NB4 (cell line): ENCODE measurements at places on chromosomes 2 and 18.

GRCh38 chr18:55264108-55264507 lies 304.8 kb upstream of the CCDC68 start:
- DNase-seq, result no peak

- no peak for DNase-seq
Measured at GRCh38 chr2:134405611-134406081, 151.8 kb downstream of the MGAT5 start.

DNA sequence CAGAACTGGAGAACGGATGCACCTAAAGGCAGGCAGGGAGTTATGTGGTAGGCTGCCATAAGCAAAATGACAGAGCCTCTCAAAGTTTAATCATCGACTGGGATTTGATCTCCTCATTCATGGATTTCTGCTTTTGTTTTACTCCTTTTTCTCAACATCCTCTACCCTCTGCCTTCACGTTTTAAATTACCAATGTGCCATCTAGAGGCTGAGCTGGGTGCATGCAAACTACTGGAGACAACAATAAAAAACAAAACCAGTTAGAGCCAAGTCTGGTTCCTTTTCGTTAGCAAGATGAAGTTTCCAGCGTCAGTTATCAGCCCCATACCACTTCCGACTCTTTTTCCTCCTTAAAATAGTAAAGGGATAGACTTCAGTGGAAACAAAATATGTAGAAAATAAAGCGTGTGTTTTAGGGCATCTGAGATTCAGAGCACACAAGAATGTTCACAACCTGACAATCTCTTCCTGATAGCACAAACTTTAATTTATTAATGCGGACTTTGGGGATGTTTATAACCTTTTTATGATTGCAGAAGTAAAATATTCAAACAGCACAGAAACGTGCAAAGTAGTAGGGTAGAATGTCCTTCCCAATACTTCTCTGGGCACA lies 117.0 kb downstream of the LAMA1 start:
- DNase-seq, result peak; percentile 24

- DNase-seq, result peak; percentile 12
Measured at GRCh38 chr2:208315081-208315788, 49.2 kb downstream of the PIKFYVE start.

GRCh38 chr18:50465211-50466153 lies 90.6 kb downstream of the SKA1 start:
- DNase-seq, result no peak

GRCh38 chr18:32870611-32871010 lies 97.8 kb upstream of the KLHL14 start:
- no peak for DNase-seq

DNA sequence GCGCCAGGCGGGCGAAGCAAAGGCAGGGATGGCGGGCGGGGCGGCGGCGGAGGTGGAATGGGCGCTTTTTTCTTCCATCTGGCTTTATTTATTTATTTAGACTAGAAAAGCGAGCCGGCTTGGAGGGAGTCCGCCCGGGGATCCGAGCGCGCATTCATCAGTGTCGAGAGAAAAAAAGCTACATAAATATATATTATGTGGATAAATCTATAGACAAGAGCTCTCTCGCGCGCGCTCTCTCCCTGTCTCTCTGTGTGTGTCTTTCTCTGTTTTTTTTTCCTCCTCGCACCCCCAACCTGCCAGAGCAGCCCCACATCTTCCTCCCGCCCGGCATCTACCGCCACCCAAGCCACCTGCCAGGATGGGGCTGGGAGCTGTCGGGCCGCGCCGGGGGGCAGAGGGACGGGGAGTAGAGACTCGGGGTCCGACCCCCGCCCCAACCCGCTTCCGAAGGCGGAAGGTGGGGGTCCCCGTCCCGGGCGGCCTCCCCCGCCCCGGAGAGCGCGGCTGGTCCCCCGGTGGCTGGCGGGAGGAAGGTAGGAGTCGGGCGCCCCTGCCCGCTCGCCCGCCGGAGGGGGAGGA lies 972 bp upstream of the CELF4 start:
- DNase-seq, result no peak

DNA sequence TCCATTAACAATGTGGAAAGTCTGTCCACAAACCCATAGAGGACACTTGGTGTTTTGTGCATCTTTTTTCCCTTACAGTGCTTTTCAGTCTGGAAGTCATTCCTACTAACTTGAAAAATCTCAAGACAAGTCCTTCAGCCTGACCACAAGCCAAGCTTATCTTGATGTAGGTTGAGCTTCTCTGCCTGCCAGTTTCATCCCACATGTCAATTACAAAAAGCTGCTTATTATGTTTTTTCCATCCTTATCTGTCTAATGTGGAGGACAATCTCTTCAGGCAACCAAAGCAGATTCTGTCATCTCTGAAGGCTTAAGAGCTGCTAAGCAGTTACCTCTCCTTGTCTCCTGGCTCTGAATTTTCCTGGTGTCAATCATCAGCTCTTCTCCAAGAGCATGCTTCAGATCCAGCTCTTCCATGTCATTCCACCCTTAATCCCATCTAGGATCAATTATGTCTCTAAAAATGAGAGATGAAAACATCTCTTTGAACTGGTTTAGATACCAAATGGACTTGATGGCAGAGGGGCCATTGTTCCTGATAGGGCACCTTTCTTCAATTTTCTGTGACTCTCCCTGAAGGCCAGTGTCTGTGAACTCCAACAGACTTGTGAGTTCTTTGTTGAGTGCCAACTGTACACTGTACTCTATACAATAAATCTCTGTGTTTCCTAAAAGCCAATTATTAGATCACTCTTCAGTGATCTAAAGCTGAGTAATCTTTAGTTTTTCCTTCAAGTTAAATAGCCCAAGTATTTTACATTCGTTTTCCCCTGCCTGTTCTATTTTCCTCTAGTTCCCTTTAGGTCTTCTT lies 208.6 kb downstream of the RBM43 start:
- DNase-seq, result no peak

- DNase-seq, result no peak
Measured at GRCh38 chr2:24046599-24046929, 627 bp downstream of the WDCP start.

- peak; percentile 67 for DNase-seq
Measured at GRCh38 chr2:23916727-23917405, 10.1 kb downstream of the ATAD2B start.

GRCh38 chr2:16003152-16003551 lies 62.8 kb downstream of the MYCN start:
- DNase-seq, result no peak

GRCh38 chr18:63736876-63737275 lies 34.1 kb downstream of the SERPINB11 start:
- DNase-seq, result no peak

GRCh38 chr2:190181123-190181669 lies 118.7 kb upstream of the MSTN start:
- DNase-seq, result no peak

- no peak for DNase-seq
Measured at GRCh38 chr2:157256626-157257025, 879 bp upstream of the GALNT5 start.

DNA sequence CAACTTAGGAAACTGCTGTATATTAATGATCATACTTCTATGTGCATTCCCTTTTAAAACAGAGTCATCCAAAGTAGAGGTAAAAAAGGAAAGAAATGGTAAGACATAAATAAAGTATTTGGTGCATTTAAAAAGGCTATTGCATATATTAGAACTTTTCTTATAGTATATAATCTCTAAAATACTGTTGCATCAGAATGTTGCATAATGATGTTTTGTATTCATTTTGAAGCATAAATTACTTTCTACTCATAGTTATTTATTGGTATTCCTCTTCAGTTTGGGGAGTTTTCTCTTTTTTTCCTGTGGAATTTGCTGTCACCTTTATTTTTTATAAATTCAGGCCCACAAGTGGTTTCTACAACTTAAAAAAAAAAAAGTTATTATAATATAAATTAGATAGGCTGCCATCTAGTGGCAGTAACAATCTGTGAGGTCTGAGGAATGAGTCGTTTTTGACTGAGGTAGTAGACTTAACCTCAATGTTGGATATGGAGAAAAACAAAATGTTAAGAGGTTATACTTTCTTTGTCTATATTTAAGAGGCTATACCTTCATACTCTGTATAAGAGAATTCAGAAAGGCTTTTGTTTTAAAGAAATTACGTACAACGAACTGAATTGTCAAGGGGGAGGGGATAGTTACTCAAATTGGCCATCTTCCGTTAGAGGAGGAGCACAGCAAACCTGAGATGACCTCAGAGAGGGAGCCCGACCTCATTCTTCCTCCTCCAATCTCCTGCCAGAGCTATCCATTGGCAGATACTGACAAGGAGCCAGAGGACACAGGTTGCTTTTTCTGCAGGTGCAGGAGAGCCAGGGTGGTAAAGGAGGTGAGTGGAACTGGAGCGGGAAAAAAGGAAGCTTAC lies 23.8 kb downstream of the ANKAR start:
- DNase-seq, result peak; percentile 53

- DNase-seq, result peak; percentile 79
Measured at GRCh38 chr2:844715-845114, 105.9 kb upstream of the SNTG2 start.
